NCI-H1694 treated with DMSO at 0.1 percent for 48 hours (cell line): ENCODE measurements at places on chromosomes 16 and 17.

GRCh38 chr17:20053361-20053964 lies 44.3 kb downstream of the SPECC1 start:
- DNase-seq, result peak; percentile 22

DNA sequence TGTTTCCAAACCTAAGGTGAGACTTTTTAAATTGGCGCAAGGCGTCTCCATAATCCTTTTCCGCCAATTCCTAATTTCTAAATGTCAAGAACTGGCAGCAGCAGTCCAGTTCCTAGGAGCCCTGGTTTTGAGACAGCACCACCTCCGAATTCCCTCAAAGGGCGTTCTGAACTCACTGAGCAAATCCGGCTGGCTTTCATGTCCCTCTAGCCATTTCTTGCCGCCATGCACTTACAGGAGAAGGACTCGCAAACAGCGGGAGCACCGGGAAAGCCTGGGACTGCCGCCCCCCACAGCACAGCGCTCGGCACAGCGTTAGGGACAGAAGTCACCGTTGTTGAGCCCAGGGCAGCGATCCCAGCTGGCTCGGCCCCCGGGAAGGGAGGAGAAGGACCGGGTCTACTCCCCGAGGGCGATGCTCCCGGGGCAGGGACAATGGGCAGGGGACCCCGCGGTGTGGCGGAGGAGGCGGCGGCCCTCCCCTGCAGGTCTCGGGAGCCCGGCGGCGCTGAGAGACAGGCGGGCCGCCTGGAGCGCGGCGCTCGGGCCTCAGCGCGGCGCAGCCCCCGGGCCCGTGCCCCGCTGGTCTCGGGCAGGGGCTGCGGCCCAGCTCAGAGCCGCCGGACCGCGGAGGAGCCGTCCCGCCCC lies 545 bp downstream of the ARHGAP17 start:
- peak; percentile 10 for DNase-seq

DNA sequence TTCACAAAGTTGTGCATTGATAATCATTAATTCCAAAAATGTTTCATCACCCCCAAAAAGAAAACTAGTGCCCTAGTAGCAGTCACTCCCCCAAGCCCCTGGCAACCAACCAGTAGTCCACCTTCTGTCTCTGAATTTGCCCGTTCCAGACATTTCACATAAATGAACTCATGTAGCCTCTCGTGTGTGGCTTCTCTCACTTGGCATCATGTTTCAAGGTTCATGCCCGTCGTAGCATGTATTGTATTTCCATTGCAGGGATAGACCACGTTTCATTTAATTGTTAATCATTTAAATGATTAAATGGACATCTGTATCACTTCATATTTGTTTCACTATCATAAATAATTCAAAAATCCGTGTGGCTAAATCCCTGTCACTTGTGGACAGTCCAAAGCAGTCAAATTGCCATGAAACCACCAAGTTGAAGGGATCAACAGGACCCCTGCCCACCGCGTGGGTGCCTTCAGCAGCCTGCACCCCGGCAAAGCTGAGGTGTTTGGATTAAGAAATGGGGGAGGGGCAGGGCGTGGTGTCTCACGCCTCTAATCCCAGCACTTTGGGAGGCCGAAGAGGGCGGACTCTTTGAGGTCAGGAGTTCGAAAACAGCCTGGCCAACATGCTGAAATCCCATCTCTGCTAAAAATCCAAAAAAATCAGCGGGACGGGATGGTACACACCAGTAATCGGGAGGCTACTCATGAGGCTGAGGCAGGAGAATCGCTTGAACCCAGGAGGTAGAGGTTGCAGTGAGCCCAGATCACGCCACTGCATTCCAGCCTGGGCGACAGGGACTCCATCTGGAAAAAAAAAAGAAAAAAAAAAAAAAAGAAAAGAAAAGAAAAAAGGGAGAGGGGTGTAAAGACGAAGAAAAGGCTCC lies 8.7 kb upstream of the FLYWCH2 start:
- DNase-seq, result no peak

- DNase-seq, result no peak
Observed at GRCh38 chr16:67186550-67186950, 2.8 kb upstream of the MATCAP1 start.

GRCh38 chr16:55555436-55555835 lies 11.0 kb upstream of the CAPNS2 start:
- no peak for DNase-seq

DNA sequence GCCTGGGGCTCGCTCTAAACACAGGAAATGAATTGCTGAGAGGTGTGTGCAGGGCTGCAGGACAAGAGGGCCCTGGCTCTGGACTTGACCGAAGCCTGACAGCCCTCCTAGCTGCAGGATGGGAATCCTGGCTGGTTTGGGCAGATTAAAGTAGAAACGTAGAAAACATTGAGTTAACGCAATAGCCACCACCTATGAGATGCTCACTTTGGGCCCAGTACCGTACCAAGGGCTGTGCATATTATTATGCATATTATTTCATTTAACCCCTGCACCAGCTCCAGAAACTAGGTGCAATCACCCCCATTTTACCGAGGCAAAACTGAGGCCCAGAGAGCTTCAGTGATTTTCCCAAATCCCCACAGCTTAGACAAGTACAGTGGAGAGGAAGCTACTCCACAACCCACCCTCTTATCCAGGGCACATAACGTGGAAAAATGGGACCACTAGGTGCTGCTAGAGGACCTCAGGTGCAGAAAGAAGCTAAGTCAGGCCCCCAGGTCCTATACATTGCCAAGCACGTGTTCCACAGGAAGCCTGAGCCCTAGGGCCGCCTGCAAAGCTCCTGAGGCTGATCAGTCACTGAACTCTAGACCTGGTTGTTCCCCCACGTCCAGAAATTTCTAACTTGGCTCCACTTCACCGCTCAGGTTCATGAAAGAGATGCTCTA lies 79.2 kb downstream of the MYH11 start:
- peak; percentile 55 for DNase-seq

GRCh38 chr17:27494192-27495091 lies 38.2 kb downstream of the KSR1 start:
- DNase-seq, result peak; percentile 62

- DNase-seq, result no peak
Observed at GRCh38 chr16:24381470-24382118, 125.5 kb downstream of the CACNG3 start.

DNA sequence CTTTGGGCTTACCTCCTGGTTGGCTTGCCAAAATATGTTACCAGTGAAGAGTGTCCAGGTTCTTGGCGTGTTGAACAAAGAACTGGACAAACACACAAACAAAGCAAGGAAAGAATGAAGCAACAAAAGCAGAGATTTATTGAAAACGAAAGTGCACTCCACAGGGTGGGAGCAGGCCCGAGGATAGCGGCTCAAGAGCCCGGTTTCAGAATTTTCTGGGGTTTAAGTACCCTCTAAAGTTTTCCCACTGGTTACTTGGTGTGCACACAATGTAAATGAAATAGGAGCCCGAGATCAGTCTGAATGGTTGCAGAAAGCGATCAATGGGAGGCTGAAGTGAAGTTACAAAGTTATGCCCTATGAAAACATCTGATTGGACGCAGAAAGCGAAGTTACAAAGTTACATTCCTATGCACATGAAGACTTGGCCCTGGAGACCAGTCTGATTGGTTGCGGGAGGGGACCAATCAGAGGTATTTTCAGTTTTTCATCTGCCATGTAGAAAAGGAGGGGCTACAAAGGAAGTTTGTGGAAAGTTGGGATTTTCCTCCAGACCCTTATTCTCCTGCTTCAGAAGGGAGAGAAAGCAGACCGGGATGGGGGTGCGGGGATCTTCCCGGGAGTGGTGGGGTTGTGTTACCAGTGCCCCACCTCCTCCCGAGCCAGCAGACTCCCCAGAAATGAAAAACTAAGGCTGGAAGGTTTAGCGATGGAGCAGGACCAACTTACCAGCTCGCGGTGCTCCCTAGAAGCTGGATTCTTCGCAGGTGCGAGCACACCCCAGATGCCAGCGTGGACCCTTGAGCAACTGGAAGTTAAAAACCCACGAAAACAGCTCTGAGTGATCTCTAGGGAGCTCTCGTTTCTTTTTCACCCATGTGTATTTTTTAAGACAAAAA lies at the start of gene SLFN12:
Gene SLFN12 (minus strand): TSS at position 325 of the 899 bp plus-strand sequence. CDS start 9,472 bp downstream, outside the sequence.
- DNase-seq, result no peak
